ENCODE measurements at places on chromosomes 6 and 20.
A peak's percentile ranks its signal among the peaks of the same experiment; 100 is the strongest.

DNA sequence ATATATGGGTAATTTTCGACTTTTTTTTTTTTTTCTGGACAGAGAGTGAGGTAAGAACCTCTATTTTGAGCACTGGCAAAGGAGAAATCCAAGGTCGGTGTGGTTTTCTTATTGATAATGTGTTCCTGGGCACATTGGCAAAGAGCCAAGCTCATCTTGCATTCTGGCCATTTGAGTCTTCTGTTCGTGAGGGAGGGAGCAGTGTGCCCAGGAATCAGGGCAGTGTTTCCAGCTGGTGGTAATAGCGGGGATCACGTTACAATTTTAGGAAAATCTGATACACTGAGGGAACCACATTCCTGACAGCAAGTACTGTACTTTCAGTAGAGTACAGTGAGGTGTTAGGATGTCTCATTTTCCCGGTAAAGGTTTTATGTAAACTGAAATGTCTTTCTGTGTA is 442.3 kb upstream of the MAP3K7 start:
- no peak for DNase-seq

- DNase-seq: no peak
Measured at GRCh38 chr6:57342148-57342669, 24.8 kb downstream of the PRIM2 start.

GRCh38 chr20:17423782-17424181 is 107.4 kb downstream of the BFSP1 start:
- no peak for DNase-seq

GRCh38 chr6:161029195-161029809 is 37.7 kb downstream of the MAP3K4 start:
- DNase-seq: no peak

DNA sequence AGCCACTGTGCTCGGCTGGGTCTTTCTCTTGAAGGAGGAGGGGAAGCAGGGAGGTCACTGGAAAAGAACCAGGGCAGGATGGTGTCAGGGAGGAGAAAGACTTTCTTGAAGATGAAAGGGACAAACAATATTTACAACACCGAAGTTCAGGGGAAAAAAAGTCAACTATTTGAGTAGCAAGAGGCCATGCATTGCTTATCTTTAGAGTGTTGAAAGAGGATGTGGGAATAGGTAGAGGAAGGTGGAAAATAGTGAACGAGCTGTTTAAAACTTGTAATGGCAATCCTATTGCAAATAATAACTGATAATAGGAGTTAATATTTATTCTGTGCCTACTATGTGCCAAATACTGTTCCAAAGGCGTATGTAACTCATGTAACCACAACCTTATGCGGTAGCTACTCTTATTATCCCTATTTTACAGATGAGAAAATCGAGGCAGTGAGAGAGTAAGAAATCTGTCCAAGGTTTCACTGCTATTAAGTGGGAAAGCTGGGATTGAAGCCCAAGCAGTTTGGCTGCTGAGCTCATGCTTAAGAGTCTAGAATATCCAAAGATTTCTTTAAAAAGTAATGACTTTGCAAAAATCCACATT is 12.7 kb upstream of the MLIP start:
- DNase-seq: no peak

DNA sequence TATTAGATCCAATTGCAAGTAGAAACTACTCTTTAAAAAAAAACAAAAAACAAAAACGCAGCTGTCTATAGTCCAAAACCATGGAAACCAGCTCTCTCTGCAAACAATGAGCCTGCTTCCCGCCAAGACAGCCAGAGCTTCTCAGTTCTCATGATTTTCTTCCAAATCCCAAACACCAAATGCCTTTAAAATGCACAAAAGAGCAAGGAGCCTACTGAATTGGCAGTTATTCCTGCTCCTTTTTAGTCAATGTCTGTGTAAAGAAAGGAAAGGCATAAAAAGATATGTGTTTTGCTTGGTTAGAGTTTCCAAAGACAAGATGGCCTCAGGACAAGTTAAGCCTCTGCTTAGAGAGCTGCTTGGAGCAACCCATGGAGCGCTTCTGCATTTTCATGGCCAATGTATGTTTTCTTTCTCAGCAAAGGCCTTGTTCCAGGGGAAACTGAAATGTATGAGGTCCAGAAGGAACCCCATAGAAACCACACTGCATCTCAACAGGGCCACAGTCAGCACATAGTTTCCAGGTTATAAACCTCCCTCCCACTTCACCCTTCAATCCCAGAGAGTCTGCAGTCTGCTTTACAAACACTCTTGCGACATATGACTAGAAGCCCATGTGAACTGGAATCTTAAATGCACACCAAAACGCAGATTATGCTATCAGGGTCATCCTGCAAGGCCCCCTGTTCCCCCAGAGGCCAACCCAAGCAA is 209.3 kb upstream of the TAB2 start:
- no peak for DNase-seq

GRCh38 chr20:52482044-52482443 is 290.5 kb upstream of the ZFP64 start:
- DNase-seq: no peak

- DNase-seq: no peak
Measured at GRCh38 chr20:41141153-41141815, 3.9 kb downstream of the PLCG1 start.

DNA sequence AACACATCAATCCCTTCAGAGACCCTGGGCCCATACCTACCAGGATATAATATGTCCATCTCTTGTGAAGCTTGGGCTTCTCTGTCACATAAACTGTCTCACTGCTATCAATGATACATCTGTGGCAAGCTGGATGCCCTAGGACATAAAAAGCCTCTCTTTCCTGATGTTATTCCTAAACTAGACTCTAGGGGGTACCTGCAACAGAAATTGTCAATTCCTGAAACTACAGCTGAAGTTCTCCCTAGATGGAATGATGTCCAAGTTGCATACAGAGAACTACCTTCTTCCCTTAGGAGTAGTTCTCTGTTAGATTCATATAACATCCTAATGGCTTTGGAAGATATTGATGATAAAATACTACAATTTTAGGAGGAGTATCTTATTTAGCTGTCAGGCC is 35.8 kb downstream of the TBX18 start:
- DNase-seq: no peak

DNA sequence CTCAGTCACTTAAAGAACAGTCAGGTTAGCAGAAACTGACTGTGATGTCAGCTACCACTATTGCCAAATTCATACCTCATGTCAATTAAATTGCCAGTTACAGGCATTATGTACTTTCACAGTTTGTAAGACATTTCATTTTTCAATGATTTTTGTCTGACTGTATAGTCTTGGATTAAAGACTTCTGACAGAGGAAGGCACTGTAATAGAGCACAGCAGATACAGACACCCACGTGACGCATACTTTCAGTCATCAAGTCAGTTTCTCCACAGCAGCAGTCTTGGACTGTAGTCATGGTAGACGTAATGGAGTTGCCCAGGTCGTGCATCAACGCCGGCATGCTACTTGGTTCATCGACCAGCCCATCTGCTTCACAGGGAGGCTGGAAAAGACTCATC is 29.5 kb upstream of the ELOVL5 start:
- no peak for DNase-seq

- no peak for DNase-seq
Measured at GRCh38 chr6:47106216-47106615, 64.1 kb upstream of the ADGRF1 start.

DNA sequence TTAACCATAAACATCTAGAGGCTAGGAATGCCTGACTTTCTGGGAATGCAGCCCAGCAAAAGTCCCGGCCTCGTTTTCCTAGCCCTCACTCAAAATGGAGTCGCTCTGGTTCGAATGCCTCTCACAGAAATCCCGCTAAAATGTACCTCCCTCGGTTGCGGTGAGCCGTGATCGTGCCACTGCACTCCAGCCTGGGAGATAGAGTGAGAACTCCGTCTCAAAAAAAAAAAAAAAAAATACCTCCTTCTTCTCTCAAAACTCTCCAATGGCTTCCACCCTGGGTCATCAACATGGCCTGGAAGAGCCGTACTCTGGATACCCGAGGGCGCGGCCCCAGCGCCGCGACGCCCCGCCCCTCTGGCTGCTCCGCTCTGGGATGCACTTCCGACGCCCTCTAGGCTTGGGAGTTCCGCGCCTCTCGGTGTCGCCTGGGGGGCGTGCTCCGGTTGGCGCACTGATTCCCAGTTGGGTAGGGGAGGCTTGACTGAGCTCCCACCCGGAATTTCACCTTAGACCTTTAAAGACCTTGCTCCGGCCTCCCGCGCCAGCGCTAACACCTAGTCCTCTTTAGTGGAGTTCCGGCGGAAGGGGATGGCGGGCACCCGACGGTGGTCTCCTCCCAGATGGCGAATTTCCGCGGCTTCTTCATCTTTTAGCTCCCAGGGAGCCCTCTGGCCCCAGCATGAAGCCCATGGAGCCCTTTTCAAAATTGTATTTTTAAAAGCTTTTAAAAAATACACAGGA is 12.3 kb downstream of the HMGN4 start:
- DNase-seq: no peak

- no peak for DNase-seq
Measured at GRCh38 chr6:9646342-9647070, 768.4 kb downstream of the TFAP2A start.

DNA sequence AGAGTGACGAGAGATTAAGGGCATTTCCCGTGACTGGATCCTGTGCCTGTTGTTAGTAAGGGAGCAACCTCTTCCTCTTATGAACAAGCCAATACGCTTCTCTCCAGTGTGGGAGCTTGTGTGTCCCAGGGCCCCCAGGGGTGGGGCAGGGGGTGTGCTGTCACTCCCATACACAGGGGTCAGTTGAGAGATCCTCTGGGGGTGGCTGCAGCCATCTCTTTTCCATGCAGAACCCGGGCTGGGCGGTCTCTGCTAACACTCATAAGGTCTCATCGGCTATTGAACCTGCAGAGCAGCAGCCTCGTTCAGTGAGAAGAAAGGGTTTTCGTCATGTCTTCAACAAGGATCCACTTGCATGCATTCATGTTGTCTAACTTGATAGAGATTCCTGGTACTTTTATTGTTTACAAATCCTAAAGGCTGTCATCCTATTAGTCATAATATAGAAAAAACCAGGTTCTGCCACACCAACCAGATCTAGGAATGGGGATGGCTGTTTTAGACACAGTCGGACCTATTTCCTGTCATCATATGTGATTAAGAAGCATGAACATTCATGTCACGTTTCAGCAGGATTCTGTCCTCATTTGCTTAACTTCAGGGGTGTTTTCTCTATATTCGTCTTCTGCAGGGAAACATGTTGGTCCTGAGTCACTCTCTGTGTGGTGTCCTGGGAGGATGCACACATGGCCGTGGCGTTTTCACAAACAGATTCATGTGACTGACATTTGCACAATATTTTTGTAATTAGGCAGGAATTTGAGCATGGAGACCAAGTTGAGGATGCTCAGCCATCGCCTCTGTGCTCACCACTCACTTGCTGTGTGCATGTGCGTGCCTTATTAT is 13.3 kb upstream of the THBS2 start:
- no peak for DNase-seq

DNA sequence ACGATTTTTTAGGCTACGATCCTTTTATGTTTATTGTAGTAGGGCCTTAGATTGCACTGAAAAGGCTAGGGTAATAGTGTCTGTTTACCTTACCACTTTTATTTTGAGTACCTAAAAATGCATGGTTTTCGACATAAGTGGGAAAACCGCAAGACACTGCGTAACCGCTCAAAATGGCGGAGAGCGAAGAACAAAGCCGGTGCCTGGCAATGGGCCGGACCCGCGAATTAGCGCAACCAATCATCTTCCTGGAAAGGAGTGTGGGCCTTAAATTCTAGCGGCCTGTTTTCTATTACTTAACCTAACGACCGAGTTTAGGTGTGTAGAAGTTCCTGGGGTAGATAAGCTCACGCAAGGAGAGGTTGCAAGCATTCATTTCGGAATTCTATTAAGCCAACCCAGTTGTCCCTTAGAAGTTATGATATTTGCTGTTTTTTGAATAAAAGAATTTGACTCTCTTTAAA is 118.0 kb downstream of the HFE start:
- DNase-seq: peak; percentile 35

GRCh38 chr6:16201706-16202105 is 36.7 kb upstream of the GMPR start:
- DNase-seq: no peak

DNA sequence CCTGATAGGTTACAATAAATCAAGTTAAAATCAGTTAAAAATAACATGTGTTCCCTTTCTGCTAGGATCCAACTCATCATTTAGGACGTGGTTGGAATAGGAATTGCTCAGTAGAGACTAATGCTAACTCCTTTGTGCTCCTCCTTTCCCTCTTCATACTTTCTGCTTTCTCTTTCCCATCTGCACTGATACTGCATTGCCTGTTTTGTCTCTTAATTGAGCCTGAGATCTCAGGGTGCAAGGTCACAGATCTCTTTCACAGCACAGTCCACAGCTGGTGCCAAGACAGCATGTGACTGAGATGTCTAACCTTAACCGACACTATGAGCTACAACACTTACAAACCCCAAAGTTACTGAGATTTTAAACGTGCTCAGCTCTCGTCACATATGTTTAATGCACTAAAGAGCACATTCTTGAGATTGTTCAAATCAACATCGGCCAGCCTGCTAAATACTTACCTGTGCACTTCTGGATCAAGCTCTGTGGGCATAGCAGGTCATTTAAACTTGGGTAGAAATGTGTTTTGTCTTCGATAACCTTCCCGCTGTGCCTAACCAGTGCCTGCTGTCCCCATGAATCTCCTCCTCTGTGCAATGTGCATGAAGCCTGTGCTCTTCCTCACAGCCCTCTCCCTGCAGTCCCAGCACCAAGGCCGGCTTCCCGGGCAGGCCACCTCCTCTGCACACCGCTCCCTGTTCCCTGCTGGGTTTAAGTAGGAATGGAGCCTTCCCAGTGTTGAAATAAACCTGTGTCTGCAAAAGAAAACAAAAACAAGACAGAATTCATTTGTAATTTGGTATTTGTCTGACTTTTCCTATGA is 39.6 kb upstream of the AFDN start:
- no peak for DNase-seq

DNA sequence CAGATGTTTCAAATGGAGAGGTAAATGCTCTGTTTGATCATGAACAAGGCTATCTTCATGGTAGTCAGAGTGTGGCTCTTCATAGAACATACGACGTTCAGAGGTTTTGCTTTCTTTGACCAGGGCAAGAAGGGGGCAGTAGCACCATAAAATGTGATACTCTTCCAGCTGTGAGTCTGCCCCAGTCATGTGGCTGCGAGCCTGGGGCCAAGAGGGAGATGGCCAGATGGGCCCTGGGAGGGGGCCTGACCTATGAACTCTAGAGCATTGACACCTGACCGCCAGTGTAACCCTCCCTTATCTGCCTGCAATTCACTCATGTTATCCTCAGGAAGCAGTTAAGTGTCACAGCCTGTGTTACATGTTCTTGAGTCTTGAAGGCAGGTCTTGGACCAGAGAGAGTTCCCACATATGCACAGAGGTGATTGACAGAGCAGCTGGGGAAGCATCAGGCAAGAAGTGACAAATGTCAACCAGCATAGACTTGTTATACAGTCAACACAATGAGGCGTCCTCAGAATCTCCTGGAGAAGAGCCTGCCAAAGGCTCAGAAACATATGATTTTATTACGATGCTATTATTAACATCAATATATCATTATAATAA is 55.0 kb downstream of the SCML4 start:
- DNase-seq: no peak

DNA sequence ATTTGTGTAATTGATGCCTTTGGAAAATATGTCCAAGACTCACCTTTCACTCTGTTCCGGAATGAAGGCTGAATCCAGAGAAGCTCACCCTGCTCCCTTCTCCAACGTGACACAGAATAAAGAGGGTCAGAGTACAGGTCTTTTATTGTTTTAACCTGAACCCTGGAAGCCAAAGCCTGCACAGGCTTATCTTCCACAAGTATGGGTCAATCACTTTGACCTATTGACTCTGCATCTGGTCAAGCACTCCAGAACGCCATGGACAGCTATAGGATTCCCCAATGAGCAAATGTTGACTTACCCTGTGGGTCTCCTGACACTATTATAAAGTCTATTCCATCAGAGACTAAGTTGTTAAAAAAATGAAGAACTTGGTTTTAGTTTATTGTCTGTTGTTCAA is 158.4 kb upstream of the MYLIP start:
- DNase-seq: no peak

All from nucleus accumbens (tissue), 56 donors.